Midbrain (tissue), 1 donor: ENCODE measurements at places on chromosomes 7 and 10.

DNA sequence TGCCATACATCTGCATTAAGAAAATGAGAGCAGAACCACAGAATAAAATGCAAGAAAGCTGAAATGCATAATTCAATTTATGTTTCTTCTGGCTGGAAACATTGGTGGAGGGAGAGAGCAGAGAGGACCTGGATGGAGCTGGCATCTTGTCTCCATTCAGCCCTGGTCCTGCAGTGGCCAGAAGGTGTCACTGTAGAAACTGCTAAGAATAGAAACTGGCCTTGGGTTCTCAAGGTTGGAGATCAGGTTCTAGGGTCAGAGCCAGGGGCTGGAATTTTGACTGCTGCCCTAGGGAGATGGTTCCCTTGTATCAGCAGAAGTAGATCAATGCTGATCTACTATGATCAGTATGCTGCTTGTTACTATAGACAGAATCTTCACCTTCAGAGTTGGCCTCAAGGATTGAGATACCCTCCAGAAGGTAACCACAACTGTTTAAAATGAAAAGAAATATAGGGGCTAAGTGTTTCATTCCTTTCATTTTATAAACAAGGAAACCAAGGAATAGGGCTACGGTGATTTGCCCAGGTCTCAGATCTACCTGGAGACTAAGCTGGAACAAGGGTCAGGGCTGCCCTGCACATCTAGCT is 13.1 kb downstream of the TAS2R41 start:
- DNase-seq: no peak

DNA sequence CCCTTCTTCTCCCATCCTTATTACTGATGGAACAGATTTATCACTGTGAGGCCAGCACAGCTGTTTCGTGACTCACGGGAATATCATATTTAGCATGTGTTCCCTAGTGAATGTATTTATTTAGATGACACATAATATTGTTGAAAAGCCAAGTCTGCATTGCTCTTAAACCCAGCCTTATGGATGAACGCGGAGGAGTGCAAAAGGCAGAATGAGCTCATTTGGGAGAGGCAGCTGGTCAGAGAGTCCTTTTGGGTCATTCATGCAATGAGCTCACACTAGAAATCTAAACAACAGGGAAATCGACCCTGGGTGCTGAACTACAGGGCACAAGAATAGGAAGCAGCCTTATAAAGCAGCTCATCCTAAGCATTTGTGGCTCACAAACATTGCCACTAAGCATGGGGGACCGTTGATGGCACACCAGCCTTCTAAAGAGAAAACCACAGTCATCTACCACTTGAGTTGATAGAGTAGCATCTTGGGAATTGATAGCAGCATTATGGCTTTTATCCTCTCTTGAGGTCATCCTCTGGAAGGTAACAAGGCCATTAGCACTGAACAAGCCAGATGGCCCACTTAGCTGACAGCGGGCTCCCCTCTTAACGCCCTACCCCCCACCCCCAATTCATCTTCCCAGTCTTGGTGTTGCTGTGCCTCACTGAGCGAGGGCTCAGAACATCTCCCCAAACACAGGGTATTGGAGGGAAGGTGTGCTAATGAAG is 32.9 kb upstream of the SDK1 start:
- DNase-seq: no peak

GRCh38 chr7:144006029-144006691 is 6.0 kb downstream of the OR6B1 start:
- DNase-seq: no peak

GRCh38 chr7:44650772-44651171 is 44.3 kb downstream of the OGDH start:
- no peak for DNase-seq

- peak; percentile 40 for DNase-seq
Measured at GRCh38 chr7:39623732-39624441, 515 bp downstream of the RALA start.

DNA sequence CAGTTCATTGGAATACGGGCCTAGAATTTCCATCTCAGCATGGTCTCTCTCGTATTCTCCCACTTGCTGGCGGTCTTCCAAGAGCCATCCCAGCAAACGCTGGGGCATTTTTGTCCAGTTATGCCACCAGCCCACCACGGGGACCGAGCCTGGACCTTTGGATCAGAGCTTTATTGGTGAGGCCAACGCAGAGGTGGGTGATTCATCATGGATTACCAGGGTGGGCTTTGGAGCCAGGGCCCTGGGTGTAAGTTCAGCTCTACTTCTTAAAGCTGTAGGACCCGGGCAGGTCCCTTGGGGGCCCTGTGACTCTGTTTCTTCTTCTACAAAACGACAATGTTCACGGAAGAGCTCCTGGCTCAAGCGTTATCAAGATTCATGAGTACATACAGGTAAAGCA is 22.7 kb upstream of the PITRM1 start:
- no peak for DNase-seq

- no peak for DNase-seq
Measured at GRCh38 chr7:151063212-151063561, 3.8 kb downstream of the SLC4A2 start.

GRCh38 chr10:101397140-101397539 is 43.2 kb downstream of the BTRC start:
- peak; percentile 8 for DNase-seq

DNA sequence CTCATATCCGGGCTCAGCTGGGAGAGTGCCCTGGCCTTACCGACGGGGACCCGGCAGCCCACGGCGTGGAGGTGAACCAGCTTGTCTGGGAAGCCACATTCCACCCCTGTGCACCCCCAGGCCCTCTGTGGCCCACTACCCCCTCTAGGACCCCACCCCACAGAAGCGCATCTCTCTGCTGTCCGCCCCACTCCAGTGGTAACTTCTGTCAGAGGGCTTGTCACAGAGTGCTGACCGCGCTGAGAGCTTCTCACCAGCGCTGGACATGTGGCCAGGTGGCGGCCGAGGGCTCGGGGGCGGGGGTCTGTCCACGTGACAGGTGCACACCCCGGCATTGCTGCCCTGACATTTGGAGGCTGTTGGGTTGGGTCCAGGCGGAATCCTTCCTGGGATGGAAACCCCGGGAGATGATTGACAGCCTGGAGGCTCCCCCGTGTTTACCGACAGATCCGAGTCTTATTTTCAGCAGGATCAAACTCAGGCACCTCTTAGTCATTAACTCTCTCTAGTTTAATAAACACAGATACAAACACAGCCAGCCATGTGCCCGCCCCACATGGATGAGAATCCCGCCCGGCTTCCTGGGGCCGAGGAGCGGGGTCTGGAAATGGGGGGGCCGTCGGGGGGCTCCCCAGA is 5.1 kb downstream of the ELFN1 start:
- DNase-seq: no peak

GRCh38 chr7:1662101-1662500 is 8.0 kb upstream of the ELFN1 start:
- no peak for DNase-seq

DNA sequence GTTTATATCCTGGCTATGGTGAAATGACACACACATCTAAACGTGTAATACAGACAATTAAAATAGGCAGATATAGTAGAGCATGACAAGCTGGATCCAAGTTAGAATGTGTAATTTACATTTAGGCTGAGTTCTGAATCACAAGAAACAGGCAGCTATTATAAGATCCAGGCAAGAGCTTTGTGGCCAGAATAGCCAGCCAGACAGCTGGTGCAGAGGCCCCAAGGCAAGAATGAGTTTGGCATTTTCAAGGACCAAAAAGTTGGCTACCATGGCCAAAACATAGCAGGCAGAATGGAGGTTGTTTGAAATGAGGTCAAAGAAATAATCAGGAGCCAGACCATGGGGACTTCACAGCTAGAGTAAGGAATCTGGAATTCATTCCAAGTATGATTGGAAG is 281.7 kb downstream of the MTERF1 start:
- DNase-seq: no peak

GRCh38 chr10:16544099-16544498 is 22.4 kb upstream of the C1QL3 start:
- DNase-seq: no peak

DNA sequence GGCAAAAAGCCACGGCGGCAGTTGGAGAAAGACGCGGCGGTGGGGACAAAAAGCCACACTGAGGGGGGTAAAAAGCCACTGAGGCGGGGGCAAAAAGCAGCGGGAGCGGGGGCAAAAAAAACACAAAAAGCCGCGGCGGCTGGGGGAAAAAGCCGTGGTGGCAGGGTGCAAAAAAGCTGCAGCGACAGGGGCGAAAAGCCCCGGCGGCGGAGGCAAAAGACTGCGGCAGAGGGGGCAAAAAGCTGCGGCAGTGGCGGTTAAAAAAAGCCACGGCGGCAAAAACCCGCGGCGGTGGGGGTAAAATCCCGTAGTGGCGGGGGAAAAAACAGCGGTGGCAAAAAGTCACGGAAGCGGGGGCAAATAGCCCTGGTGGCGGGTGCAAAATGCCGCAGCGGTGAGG is 527.3 kb downstream of the ZNF33B start:
- no peak for DNase-seq

- peak; percentile 21 for DNase-seq
Measured at GRCh38 chr10:102413053-102413705, 5.4 kb downstream of the PSD start.

DNA sequence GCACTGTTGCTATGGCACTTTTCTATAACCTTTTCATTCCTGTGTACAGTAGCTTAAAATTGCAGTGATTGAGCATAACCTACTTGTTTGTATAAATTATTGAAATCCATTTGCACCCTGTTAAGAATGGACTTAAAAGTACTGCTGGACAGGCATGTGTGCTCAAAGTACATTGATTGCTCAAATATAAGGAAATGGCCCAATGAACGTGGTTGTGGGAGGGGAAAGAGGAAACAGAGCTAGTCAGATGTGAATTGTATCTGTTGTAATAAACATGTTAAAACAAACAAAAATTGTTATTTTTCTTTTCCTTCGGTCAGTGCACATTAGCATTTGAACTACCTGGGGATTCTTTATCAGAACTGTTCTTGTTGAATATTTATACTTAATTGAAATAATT is 57.1 kb upstream of the BAMBI start:
- no peak for DNase-seq

- no peak for DNase-seq
Measured at GRCh38 chr10:53209944-53210611, 437.5 kb upstream of the MBL2 start.

DNA sequence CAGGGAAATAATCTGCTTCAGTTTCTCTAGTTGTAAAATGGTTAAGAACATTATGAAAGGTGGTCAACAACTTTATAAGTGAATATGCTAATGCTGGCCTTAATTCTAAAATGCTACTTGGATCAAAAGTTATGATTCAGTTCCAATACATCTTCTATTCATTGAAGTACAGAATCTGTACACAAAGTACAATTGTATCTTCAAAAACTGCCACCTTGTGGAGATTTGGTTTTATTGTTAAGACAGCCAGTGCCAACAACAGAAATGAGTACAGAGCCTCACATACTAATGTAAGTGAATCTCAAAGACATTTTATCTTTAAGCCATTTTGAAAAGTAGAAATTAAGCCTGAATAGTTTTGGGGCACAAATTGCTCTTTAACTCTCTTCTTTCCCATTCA is 194.0 kb downstream of the CFTR start:
- DNase-seq: peak; percentile 60

- no peak for DNase-seq
Measured at GRCh38 chr10:12768156-12769100, 233.1 kb downstream of the CCDC3 start.

DNA sequence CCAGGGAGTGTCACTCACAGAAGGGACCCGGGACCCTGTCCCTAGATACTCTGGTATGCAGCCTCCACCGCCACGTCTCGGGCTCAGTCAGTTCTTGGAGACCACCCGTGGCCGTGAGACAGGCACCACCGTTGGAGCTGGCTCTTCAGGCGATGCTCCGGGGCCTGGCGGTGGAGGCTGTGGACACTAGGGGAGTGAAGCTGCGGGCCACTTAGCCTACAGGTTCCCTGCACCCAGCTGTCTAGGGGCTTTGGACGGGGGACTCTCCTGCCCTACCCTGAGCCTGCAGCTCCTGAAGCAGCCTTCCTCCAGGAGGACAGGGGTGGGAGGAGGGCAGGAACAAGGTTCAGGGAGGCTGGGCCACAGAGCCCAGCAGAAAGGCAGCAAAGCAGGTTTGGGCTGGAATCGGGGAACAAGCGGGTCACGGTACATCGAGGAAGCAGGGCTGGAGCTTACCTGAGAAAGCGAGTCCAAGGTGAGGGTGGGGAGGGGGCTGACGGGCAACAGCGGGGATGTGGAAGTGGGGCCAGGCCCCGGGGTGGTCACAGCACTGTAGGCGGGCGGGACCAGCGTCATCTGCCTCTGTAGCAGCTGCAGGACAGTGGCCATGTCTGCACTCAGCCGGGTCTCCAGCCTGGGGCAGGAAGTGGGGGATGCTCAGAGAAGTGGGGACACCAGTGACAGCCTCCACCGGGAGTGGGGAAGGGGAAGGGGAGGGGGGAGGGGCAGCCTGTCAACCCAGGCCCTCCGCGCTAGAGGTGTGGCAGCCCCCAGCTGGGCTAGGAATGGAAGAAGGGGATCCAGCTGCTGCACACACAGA is 31.5 kb downstream of the KCNH2 start:
- DNase-seq: no peak
